Stimulated activated CD8-positive, alpha-beta memory T cell treated with anti-CD3 and anti-CD28 coated beads, Interleukin-4, amount 100 ng/mL, for 1 hour (primary cell): ENCODE measurements at places on chromosomes 4 and X.

GRCh38 chrX:95427389-95427788 lies 1257.3 kb upstream of the DIAPH2 start:
- DNase-seq: no peak

- DNase-seq: no peak
Measured at GRCh38 chr4:31081366-31081765, 361.2 kb downstream of the PCDH7 start.

DNA sequence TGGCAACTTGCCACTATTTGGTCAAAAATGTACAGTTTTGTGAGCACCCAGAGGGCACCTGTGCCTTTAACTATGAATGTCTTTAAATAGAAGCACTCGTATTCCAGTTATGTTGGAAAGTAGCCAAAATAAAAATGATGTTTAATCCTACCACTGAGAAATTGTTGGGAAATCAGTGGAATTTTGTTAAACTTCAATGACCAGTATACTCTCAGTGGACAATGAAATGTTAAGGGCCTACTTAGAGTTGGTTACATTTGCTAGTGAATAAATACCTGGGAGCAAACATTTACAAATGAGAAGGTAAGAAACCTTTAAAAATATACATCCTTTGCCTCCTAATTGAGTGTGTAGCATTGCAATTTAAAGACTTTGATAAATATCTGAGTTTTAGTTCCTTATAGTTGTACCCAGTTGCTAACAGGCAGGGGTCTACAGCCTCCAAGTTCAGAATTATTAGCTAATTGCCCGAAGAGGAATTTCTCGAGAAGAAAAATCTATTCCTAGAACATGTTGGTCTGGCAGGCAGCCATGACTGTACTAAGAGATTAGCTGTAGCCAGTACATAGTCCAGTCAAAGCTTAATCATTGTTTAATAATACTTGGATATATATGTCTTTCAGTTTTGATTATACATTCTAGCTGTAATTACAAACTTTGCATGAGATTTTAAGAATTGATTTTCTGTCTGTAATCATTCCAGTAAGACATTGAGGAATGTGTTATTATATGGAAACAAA lies 93.2 kb downstream of the IL1RAPL2 start:
- no peak for DNase-seq

GRCh38 chr4:101967697-101968346 lies 177.3 kb downstream of the BANK1 start:
- no peak for DNase-seq
